NCI-H1092 treated with DMSO at 0.1 percent for 48 hours (cell line): ENCODE measurements at places on chromosomes 6 and 20.
A peak's percentile ranks its signal among the peaks of the same experiment; 100 is the strongest.

- DNase-seq: no peak
Measured at GRCh38 chr6:52512199-52512598, 64.7 kb downstream of the TRAM2 start.

- no peak for DNase-seq
Measured at GRCh38 chr20:12482661-12483060, 526.1 kb upstream of the SPTLC3 start.

DNA sequence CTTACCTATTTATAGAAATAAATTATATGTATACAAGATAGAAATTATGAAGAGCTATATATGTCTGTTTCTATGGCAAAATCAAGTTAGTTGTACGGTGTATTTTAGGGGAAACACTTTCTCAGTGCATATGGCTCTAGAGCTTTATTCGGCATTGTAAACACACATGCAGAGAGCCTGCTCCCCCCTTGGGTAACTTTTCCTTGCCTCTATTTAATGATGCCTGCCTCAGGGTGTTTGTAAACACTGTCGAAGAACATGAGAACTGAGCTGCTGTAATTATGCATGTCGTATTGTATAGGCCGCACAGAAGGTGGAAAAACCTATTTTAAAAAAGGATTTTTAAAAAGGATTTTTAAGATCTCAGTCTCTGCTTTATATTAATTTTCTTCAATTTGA, 133.4 kb downstream of the FNDC1 start:
- no peak for DNase-seq

DNA sequence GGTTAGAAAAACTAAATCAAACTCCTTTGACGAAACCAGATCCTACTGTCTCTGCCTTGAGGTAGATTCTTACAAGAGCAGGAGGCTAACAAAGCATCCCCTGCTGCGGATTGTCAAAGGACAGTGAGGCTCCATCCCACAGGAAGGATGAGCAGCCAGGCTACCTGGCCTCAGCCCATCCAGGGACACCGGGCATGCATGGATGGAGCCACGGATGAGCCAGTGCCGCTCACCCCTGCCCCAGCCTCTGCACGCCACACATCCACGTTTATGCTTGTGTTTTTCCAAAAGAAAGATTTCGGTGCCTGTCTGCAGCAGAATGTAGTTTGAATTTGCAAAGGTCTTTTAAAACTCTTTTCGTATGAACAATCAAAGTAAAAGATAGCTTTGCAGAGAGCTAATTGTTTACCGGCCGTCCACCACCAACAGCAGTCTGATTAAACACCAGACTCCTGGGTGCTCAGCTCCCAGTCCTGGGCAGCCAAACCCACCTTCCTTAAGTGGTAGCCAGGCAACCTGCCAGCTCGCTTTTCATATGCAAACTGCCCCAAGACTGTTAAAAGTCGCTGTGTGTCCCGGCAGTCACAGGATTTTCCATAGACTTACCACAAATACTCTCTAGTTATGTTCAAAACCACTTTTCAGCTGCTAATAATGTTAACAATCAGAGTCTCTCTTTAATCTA, 999 bp downstream of the THBS2 start:
- DNase-seq: peak; percentile 80

- DNase-seq: no peak
Measured at GRCh38 chr6:77454386-77454785, 8.9 kb downstream of the HTR1B start.

- DNase-seq: no peak
Measured at GRCh38 chr6:84119277-84119676, 85.7 kb downstream of the MRAP2 start.

DNA sequence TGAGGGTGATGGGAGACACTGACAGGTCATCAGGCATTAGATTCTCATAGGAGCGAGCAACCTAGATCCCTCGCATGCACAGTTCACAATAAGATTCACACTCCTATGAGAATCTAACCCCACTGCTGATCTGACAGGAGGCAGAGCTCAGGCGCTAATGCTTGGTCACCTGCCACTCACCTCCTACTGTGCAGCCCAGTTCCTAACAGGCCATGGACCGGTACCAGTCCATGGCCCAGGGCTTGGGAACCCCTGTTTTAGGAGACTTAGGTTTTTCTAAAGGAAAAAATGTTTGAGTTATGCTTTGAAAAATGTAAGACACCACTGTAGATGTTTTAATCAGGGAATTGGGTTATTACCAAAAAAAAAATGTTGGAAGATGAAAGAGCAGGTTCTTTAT, 6.7 kb downstream of the HLA-E start:
- no peak for DNase-seq

DNA sequence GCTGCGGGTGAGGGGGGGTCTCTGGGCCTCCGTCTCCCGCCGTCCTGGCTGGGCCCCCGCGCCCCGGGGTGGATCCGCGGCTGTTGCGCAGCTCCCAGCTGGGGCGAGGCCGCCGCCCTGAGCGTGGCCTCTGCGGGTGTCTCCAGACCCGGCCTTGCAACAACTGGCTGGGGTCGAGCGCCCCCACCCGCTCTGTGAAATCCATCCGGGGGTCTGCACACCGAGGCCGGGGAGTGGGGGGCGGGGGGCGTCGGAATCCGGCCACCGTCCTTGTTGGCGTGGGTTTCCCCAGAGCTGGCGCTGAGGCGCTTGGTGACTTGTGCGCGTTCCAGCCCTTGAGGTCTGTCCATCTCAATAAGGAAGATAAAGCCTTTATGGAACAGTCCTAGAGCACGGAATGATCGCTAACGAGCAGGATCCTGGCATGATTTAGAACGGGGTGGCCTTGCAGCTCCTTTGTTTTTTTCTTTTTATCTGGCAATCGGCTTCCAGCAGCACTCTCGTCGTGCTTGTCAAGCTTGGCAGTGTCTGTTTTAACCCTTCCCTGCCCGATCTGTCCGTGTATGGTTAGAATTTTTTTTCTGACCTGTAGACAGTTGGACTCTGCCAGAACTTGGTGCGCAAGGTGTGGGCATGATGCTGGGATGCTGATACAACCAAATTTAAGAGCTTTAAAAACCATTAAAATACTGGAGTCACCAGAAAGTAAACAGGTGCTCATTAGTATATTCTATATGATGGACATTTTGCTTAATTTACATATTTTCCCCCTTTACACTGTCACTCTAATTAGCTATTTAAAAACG, 675 bp downstream of the DSTN start:
- DNase-seq: peak; percentile 68

GRCh38 chr6:31972709-31973350, 892 bp upstream of the DXO start:
- no peak for DNase-seq

DNA sequence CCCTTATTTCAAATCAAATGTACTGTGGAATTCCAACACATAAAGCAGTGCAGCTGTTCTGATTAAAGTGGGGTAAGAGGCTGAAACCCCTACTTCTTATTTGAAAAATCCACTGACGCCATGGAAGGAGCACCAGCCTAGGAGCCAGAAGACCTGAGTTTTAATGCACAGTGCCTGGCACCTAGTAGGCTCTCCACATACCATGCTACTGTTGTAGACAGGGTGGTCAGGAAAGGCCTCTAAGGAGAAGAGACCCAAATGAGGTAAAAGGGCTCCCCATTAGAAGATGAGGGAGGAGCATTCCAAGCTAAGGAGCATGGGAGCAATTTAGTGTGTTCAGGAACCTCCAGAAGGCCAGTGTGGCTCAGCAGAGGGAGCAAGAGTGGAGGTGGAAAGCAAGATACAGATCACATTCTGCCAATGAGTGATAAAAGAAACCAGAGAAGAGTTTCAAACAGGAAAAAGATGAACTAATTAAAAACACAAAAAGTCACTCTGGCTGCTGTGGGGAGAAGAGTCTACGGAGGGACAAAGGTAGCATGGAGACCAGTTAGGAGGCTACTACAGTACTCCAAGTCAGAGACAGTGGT, 11.8 kb upstream of the ZNF76 start:
- DNase-seq: no peak

GRCh38 chr20:9514461-9515213, at the start of gene LAMP5:
Gene LAMP5 (plus strand): TSS chr20:9514590. CDS start chr20:9514853, 263 bp downstream.
- DNase-seq: peak; percentile 41

DNA sequence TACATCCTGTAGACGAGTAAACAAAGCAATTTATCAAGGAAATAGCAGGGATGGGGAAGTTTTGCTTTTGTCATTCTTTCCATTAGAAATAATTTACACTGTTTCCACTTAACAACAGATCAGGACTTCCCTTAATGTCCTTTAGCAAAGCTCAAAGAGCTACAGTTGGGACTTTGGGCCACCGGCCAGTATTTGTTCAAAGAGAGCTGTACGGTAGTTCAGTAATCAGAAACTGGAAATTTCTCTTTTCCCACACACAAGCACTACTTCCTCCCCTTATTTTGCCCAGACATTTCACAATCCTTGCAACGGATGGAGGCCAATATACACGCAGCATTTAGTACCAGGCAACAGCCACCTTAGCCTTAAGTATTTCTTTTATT, 12.1 kb upstream of the HINT3 start:
- peak; percentile 2 for DNase-seq

DNA sequence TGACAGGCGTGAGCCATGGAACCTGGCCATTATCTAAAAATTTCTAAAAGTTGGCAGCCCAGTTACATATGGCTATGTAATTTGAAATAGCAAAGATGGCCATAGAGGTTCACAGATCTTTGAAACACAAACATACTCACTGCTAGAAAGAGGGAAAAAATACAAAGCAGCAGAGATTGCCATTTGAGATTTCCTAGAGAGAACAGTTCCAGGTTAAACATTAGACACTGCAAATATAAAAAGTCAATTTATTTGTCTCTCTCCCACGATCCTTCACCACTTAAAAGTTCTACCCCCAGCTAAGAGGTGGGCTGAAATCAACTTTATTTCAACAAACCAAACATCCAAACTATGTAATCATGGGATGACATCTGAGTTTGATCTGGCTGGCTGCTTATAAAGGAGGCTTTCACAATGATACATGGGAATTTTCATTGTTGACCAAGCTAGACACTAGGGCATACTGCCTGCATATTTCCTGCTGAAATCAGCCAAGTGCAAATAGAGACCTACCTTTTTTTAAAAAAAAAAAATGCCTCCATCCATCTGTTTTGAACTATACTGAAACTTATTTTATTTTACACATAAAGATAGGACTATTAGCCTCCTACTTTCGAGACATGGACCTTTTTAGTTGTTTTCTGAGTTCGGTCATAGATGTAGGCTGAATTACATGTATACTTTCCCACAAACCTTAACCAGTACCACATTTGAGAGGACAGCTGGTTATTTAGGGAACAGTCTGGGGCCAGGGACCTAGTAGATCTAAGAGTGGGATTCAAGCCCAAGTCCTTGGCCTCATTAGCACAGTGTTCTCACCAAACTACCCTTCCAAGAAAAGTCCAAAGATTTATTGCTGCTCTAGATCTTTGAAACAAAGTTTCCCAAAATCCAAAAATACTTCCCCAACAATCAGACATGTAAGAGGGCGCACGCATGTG, 16.6 kb downstream of the DCDC2 start:
- no peak for DNase-seq

DNA sequence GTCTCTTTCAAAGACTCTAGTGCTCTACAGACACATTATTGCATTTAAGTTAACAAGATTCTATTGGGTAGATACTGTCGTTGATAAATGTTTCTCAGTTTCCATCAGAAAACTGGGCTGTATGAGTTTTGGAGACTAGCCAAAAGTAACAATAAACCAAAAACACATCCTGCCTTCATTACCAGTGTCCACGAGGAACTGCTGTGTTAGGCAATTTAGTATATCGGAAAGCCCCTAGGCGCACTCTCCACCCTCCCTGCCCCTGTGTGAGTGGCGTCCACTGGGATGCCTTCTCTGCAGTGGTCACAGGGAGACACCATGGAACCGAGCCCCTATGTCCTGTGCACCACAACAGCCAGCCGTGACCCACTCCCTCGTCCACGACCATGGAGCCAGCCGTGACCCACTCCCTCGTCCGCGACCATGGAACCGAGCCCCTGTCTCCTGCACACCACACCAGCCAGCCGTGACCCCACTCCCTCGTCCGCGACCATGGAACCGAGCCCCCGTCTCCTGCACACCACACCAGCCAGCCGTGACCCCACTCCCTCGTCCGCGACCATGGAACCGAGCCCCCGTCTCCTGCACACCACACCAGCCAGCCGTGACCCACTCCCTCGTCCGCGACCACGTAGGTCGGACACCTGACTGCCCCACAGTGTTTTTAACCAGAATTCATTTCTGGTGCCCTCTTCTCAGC, 35.3 kb downstream of the DLL1 start:
- no peak for DNase-seq

GRCh38 chr6:170207586-170208181, 83.2 kb downstream of the DLL1 start:
- DNase-seq: no peak

GRCh38 chr6:51887859-51888258, 199.6 kb downstream of the PKHD1 start:
- DNase-seq: no peak

DNA sequence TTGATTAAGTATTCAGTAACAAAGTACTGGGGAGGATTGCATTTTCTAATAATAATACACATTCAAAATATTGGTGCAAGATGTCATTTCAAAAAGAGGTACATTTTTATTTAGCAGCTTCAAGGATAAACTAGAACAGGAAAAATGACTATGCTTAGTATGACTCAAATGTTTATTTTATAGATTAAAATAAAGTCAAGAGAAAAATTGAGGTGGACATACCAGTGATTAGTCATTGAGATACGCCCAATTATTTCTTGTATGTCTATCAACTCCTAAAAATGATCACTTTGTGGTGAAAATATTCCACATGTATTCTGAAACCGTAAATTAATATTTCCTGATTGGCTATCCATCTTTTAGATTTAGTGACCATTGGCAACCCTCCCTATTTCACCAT, 96.7 kb downstream of the PHF3 start:
- DNase-seq: no peak

DNA sequence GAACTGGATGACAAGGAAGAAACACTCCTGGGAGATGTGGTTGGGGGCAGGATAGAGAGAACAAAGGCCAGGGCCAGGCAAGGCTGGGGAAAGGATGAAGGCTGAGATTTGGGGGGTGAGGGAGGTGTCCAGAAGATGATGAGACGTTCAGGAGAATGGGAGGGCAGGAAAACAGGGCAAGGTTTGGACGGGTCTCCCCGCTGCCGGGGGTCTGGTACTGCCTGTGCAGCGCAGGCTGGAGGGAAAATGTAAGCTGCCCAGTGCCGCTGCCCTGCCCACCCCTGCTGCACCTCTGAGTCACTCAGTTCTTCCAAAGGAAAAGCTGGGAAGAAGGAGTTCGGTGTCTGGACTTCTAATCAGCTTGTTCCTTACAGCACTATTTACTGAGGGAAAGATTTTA, 130.9 kb downstream of the DTNBP1 start:
- no peak for DNase-seq

DNA sequence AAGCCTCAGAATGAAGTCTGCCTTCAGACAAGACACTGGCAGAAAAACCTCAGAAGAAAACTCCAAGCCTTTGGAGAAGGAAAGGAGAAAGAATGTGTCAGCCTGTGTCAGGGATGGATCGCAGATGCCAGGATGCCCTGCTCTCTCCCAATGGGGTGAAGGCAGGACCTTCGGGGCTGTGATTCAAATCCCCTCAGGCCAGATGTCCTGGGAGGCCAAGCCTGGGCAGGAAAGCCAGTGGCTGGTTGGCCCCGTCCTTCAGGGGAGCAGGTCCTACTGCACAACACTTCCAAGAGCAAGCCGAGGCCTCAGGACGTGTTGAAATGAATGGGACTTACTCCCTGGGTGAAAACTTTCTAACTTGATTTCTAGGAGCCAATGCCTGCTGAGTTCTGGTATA, 36.5 kb downstream of the GJA10 start:
- DNase-seq: no peak
